ENCODE measurements at places on chromosomes 4 and X.

- no peak for DNase-seq
Measured at GRCh38 chr4:174009686-174010451, 273.6 kb downstream of the FBXO8 start.

DNA sequence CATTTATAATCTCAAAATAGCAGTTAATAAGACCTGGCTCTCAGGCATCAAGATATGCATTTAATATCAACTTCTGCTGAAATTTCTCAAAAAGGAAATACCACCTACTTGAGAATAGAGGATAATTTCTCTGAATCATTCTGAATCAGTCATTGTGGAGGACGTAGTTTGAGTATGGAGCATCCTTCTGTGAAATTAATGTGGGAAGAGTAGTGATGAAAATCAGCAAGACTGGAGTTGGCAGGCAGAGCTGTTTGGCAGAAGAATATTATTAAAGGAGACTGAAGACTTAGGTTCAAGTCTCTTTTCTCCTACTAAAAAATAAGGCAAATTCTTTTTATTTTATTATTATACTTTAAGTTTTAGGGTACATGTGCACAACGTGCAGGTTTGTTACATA lies 325.6 kb upstream of the ATOH1 start:
- DNase-seq, result no peak

- no peak for DNase-seq
Measured at GRCh38 chr4:165208741-165209388, 1.5 kb downstream of the KLHL2 start.

DNA sequence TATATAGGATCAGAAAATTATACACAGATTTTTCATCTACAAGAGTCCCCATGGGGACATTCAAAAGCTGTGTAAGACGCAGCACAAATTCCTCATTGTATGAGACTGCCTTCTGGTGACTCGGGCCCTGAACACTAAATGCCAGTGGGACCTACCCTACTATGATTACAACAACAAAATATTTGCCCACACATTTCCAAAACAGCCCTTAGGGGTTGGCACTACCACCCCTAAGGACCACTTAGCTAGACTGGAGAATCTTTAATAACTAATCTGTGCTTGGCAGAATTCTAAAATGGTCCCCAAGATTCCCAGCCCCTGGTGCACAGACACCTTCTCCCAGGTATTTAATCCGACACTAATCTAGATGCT lies 29.1 kb downstream of the UCHL1 start:
- DNase-seq, result no peak

DNA sequence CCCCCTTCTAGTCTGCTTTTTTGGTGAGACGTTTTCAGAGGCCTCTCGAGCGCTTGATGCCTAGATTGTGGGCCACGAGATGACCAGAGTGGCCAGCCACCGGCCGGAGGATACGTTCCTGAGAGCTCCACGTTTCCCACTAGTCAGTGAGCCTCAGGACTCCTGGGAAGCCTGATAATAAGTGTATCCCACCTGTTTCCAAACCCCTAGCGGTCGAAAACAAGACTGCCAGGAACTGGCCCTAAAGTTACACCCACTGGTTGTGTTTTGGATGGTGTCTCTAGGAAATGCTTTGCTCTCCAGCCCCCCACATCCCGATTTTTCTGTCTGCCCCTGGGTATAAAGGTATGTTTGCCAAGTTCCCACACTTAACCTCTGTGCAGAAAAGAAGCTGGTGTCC lies 4.6 kb upstream of the RS1 start:
- DNase-seq, result no peak

DNA sequence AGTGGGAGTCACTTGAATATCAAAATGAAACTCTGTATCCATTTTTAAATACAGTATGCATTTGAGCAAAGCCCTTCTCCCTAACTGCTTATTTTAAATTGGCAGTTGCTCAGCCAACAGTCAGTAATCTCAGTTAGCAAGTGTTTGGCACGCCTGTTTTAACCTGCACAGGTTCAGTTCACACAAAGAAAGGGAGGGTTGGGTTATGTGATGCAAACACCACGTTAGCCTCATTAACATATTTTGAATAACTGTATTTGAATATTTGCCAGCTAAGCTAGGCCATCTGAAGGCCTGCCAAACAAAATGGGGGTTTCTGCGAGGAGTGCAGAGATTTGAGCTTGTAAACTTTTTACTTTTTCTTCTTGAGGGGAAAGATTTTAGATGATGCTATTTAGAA lies 19.8 kb downstream of the GAB1 start:
- DNase-seq, result no peak

- DNase-seq, result no peak
Measured at GRCh38 chr4:154739111-154739510, 4.7 kb upstream of the LRAT start.

- DNase-seq, result no peak
Measured at GRCh38 chr4:161359491-161359890, 804.3 kb downstream of the FSTL5 start.

- no peak for DNase-seq
Measured at GRCh38 chr4:40307627-40308497, 27.3 kb upstream of the CHRNA9 start.

DNA sequence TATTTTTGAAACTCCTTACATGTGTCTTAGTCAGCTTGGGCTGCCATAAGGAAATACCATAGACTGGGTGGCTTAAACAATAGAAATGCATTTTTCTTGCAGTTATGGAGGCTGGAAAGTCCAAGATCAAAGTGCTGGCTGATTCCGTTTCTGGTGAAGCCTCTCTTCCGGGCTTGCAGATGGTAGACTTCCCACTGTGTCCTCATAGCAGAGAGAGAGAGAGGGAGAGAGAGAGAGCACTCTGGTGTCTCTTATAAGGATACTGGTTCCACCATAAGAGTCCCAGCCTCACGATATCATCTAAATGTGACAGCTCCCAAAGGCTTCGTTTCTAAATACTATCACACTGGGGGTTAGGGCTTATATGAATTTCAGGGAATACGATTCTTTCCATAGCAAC lies 39.7 kb downstream of the ENPEP start:
- DNase-seq, result no peak

DNA sequence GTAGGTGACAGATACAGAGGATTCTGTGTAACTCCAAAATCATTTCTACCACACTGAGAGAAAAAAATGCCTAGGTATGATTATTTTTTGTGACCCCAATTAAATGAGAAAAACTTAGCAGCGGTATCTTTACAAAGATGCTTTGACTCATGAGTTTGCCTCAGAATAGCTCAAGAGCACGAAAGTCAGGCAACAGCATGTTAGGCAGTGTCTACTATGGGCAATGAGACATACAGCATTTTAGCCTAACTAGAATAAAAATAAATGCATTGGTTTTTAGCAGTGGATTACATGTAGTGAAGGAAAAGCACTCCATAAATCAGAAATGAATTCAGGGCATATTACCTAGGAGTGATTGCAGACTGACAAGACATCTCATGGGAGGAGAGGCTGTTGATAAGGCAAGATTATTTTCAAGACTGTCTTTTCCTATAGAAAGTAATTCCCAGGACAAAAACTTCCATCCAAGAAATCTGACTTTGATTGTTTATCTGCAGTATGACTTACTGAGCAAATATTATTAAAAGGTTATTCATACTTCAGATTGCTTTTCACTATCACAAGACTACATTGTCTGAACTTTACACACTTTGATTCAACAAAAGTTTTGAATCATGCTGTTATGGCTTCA lies 3.6 kb downstream of the ANXA10 start:
- no peak for DNase-seq
